ENCODE measurements at places on chromosomes 1 and 21.

- no peak for DNase-seq
Observed at GRCh38 chr21:37233551-37234146, 33.5 kb downstream of the VPS26C start.

GRCh38 chr1:60848583-60849188, 233.7 kb upstream of the NFIA start:
- no peak for DNase-seq

- DNase-seq, result no peak
Observed at GRCh38 chr1:29081201-29081600, 42.5 kb downstream of the TMEM200B start.

DNA sequence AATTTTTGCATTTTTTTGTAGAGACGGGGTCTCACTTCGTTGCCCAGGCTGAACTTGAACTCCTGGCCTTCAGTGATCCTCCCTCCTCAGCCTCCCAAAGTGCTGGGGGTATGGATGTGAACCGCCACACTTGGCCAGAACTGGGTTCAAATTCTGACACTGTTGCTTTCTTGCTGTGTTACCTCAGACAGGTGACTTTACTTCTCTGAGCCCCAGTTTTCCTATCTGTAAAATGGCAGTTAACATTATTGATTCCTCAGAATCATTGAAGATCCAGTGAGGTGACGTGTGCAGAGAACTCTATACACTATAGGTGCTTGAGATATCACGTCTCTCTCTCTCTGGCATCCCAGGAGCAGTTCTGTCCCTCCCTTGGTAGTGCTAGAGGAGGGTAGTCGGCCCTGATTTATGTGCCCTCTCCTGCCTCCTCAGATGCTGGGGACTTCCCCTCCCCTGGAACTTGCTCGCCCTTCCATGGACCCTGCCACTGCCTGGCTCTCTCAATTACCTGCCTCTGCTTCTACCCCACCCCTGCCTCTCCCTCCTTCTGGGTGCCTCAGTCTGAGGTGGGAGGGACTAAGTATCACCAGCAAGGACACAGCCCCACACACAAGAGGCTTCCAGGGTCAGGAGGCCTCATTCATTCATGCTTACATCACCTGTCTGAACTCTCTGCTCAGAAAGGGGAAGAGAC, 2.8 kb upstream of the HPCA start:
- no peak for DNase-seq

- DNase-seq, result no peak
Observed at GRCh38 chr1:70382682-70383081, 28.2 kb upstream of the ANKRD13C start.

Measured in SK-N-SH (cell line).